ENCODE measurements at places on chromosomes 13 and 19.

DNA sequence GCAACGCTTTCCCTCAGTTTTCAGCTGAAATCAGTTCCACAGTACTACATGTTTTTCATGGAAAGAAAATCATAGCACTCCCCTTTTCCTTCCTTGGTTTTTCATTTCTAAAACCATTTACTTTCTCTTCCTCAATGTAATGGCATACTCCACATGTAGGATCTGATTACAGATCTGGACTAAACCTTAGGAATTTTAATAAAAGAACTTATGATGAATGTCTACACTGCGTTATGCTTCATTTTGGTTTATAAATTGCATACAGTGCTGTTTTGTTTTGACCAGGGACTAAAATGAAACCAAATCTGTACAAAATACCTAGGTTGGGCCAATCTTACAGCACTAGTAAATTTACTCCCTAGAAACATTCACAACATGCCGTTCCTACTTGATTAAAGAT lies 589.9 kb downstream of the TBC1D4 start:
- no peak for DNase-seq

DNA sequence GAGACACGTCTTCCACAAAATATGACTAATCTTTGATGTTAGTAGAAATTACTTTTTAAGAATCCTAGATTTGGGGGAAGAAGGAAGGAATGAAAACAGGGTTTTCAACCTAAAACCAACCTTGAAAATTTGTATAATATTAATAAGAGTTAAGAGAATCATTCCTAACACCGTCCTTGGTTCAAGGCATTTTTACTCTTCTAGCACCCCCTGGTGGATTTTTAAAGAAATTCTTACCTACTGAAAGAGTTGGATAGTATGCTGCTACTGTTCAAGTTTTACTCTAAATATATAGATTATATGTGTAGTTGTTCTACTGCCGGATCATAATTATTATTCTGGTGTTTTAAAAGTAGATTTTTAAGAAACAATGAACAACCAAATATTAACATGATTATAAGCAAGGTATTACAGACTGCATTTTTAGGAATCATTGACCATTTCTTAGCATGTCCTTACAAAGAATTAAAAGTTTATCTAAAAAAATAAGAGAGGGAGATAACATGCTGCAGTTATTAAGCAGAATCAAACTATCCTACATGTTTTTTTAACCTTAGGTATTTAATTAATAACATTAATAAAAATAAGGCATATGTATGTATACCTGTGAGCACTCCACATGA lies 7.4 kb upstream of the SLITRK6 start:
- DNase-seq: no peak

DNA sequence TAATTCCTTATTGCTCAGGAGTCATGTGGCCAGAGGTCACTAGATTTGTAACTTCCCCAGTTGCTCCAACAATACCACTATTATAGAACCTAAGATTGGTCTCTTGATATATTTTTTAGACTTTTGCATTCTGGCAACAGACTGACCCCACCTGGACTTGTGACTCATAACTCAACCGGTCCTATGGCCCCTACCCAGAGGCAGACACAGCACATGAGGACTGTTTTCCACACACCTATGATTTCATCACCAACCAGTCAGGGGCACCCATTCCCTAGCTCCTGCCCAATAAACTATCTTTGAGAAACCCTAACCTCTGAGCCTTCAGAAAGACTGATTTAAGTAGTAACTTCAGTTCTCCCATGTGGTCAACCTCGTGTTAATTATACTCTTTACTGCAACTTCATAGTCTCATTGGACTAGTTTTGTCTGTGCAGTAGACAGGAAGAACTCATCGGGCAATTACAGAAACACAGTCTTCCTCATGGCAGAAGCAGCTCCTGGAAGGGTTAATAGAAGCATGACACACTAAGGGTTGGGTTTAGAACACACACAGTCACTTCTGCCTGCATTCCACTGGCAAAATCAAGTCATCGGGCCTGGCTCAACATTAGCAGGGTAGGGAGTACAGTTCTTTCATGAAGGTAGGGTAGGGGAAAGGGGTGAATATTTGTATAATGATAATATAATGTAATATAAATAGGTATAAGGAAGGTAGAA lies 251.8 kb downstream of the UQCRFS1 start:
- DNase-seq: no peak

- DNase-seq: no peak
Measured at GRCh38 chr13:35961461-35962220, 169.5 kb downstream of the DCLK1 start.

GRCh38 chr13:113109151-113110047 lies 3.8 kb downstream of the F7 start:
- DNase-seq: no peak

DNA sequence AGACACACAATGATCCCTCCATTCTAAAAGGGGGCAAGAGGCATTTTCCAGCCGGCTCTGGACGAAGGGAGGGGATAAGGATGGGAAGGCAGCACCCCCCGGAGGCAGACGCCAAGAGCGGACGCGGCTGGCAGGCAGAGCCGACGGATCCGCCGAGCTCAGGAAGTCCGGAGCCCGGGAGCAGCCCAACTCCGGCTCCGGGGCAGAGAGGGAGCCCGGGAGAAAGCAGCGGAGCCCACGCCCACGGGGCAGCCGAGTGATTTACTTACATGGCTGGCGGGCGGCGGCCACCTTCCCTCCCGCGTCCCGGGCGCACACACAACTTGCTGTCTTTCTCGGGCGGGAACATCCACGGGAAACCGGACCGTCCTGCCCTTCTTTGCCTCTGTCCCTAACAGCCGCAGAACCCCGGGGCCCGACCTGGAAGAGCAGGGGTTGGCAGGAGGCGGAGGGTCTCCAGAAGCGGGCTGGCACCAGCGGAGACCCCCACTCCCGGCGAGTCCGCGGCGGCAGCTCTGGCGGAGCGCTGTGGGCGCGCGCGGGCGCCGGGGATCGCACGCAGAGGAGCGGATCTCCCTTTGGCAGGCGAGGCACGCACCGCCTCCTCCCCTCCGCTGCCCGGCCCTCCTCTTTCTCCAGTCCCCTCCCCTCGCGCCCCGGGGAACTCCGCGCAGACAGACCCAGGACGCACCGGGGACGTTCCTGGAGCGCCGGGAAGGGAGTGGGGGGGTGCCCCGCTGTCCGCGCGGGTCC lies at the start of gene LHFPL6:
LHFPL6 (minus strand) TSS at position 580 of the 753 bp plus-strand sequence.
- no peak for DNase-seq

DNA sequence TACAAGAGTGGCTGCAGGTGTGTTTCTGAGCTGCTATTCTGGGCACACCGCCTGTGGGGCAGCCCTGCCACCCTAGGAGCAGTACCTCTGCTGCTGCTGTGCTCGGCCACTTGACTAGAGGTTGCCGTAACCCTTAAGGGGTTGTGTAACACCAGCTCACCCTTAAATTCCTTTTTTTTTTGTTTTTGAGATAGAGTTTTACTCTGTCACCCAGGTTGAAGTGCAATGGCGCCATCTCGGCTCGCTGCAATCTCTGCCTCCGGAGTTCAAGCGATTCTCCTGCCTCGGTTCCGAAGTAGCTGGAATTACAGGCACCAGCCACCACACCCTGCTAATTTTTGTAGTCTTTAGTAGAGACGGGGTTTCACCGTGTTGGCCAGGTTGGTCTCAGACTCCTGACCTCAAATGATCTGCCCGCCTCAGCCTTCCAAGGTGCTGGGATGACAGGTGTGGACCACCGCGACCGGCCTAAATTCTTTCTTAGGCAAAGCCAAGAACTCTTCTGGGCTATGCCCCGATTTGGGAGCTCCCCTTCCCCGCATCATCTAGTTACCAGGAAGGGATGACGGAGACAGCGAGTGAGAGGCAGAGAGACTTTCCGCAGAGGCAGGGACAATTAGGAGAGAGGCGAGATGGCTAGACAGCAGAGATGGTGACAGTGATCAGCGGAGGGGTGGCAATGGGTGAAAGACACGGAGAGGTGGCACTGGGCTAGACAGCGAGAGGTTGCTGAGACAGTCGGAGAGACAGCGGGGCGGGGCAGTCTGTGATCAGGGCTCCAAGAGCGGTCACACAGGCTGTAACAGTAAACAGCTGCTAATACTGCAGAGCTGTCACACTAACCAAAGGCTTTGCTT lies 4.4 kb upstream of the LILRA5 start:
- no peak for DNase-seq

- DNase-seq: no peak
Measured at GRCh38 chr19:47778954-47779351, 450 bp downstream of the SELENOW start.

DNA sequence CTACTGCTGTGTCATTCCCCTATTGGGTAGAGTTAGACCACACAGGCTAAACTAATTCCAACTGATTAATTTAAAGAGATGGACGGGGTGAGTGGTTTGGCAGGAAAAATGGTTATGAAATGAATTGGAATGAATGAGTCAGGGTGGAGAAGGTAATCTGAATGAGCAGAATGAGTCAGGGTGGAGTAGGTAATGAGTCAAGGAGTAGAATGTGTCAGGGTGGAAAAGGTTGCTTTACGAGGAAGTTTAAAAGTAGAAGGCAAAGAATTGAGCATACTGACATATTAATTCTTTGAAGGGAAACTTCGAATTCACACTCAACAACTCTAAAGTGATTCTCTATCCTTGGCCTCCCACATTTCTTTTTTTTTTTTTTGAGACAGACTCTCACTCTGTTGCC lies 12.7 kb upstream of the ZNF121 start:
- DNase-seq: no peak

DNA sequence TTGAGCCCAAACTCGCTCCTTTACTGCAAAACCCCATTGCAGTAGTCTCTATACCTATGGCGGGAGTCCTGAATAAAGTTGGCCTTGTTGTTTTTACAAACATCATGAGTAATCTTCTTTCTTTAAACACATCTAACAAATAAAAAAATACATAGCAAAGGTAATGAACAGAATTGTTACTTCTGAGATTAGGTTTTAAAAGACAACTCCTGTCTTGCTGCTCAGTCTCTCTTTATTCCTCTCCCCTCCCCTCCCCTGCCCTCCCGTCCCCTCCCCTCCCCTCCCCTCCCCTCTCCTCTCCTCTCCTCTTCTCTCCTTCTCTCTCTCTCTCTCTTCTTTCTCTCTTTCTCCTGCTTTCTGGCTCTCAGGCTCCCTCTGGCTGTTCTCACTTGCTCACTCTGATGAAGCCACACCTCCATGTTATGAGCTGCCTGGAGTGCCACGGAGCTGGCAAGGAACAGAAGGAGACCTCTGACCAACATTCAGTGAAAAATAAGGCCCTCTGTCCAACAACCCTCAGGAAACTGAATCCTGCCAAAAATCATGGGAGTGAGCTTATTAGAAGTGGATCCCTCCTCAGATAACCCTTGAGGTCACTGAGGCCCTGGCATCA lies 300.7 kb upstream of the MIR17HG start:
- DNase-seq: no peak

DNA sequence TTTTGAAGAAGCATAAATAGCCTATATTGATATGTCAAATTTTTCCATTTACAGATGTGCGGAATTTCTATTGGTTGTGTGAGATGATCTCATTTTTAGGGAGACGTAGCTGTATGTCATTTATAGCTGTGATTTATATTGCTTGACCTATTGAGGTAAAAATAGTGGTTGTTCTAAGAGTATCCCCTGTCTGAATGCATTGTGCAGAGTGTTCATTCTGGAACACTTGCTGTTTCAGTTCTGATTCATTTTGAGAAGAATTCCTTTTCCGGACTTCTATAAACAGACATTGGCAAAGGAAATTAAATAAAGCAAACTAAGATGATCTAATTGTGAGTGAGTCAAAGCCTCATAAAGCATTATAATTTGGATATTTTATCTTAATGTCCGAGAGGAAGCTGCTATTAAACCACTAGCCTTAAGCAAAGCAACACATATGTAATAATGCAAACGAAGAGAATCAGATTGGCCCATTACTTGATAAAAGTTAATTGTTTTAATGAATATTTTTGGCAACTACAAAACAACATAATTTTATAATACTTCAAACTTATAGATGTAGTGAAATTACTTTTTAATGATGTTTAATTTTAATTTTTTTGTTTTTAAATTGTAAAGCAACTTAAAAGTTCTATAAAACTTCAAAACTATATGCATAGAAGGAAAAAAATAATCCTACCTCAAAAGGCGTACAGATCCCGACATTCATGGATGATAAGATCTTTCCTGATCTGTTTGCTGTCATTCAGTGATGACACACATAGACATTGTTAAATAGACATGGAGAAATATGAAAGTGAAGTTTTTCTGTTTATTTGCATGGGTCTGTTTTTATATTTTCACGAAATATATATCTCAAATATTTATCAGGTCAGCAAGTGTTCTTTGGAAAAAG lies 942.6 kb upstream of the SLC10A2 start:
- DNase-seq: no peak

- no peak for DNase-seq
Measured at GRCh38 chr19:45882652-45883585, 3.0 kb downstream of the IRF2BP1 start.

Data from cortex of kidney (tissue), 1 donor.